ENCODE measurements at places on chromosomes 6 and 20.

DNA sequence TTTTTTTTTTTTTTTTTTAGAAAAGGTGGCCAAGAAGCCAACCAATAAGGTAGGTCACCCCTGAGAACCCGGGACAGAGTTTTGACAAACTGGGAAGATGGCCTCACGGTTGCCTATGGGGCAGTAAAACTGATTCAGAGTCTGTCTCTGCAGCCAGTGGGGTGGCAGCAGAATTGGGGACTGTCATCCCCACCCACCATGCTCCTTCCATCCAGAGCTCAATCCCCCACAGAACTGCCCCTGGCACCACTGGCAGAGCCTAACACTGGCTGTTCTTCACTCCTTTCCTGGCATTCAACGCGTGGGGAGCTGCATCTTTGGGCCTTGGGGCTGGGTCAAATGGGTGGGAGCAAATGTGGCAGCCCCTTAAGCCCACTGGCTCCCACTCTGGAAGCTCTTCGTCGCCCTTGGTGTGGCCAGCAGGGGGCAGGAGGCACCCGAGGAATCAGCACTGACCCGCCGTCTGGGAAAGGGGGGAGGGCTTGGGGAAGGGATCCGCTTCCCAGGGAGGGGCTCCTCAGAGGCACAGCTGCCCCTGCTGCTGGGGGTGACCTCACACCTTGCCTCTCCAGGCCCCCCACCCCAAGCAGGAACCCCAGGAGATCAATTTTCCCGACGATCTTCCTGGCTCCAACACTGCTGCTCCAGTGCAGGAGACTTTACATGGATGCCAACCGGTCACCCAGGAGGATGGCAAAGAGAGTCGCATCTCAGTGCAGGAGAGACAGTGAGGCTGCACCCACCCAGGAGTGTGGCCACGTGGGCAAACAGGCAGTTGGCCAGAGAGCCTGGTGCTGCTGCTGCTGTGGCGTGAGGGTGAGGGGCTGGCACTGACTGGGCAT lies 10.4 kb downstream of the CD40 start:
- DNase-seq, result peak; percentile 53

DNA sequence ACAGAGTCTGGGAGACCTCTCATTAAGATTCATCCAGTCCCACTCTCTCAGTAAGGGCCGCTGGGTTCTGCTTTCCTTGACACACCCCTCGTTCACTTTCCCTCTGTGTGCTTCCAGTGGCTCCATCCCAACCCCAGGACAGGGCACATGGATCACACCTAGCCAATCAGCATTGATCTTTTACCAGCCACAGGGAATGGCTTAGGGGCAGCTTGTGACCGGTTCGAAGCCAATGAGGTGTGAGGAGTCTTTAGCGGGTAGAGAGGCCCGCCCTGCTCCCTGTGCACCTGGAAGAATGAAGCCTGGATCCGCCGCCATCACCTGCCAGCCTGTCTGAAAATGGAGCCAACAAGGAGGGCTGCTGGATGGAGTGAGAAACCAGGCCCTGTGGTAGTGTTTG lies 35.2 kb upstream of the OVOL2 start:
- no peak for DNase-seq

GRCh38 chr6:155194399-155194798 lies 69.4 kb upstream of the CLDN20 start:
- no peak for DNase-seq

DNA sequence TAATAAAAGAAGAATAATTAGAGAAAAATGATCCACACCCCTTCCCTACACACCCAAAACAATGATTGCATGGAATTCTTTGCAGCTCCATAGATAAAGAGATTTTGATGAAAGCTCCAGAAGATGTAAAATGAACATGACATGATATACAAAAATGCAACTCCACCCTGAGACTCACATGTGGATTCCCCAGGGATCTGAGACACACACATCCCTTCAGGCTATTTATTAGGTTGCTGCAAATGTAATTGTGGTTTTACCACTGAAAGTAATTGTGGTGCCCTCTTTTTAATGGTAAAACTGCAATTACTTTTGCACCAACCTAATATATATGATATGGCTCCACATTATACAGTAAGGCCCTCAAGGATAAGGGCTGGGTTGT lies 40.4 kb upstream of the TBC1D7 start:
- no peak for DNase-seq

- no peak for DNase-seq
Observed at GRCh38 chr20:20138301-20139064, 86.2 kb downstream of the CFAP61 start.

DNA sequence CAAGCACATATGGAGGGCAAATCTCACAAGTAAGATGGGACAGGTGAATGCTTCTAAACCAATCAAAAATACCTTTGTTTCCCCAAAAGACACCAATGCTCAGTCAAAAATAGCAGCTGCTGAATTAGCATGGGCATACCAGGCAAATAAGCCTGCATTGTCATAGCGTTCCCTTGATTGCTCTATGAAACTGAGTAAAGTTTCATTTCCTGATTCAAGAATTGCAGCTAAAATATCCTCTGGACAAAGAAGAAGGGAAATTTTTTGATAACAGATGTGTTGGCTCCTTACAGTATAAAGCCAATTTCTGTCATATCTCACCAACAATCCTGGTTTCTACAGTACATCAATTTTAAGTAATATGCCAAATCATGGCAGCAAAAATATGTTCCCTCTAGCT lies 3.3 kb upstream of the TMEM14A start:
- DNase-seq, result no peak

- DNase-seq, result no peak
Observed at GRCh38 chr6:107864226-107865127, 40.4 kb upstream of the SCML4 start.

- DNase-seq, result no peak
Observed at GRCh38 chr6:16623731-16624130, 137.5 kb downstream of the ATXN1 start.

DNA sequence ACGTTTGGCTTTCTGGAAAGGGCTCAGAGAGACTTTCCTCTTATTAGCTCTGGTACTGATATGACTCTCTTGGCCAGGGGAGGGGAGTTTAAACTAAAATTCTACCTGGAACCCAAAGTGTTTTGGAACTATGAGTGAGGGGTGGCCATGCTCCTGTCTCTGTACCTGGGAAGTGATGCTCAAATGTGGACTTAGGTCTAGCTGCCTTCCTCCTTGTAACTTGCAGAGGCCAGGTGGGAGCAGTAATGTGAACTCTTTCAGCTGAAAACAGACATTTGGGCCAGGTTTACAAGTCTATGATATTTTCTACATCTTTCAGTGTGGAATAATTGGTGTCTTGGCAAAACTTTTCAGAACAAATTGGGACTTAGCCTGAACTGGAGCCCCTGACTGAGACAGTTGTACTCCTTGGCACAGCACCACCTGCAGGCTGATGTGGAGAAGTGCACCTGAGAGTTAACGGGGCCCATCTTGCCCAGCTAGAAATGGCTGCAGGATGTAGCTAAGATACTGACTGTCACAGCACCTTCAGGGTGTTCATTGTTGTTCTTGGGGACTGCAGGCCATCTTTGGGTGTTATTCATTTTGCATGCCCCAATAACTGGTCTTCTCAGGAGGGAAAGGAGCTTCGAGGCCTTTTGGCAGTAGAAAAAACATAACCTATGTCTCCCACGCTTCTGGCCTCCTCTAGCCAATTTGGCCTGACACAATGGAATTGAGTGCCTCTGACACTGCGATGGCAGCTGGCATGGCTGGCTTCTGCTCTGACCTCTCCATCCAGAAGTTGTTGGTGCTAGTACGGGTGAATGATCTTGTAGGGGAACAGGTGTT lies 37.1 kb downstream of the CD109 start:
- DNase-seq, result peak; percentile 2

Measured in NCI-H1930 (cell line).